ENCODE measurements at places on chromosomes 7 and 10. TPM values are rescaled to one million over a fixed set of nuclear protein-coding genes. Genes with fewer than 3 reads are reported as not detected.

DCLRE1A gene
- 35.9 TPM for total RNA-seq

DNA sequence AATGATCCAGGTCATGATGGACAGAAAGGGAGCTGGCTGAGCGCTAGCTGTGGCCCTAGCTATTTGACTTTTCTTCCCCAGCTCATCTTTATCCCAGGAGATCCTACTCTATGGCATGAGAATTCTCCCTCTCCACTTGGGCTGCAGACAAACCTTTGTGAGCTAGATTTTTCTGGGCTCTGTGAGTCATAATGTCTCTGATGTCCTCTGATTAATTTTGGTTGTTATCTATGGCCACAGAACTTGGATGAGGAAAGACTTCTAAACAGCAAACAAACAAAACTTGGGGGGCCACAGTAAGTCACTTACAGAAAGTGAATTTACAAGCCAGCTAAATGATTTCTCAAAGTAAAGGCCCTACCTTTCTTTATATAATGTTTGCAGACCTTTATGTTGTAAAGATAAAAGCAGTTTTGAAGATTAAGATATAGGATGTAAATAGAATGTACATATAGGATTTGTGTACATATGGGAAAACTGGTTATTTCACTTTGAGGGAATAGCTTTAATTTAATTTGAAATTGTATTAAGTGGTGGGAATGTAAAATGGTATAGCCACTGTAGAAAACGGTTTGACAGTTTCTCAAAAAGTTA lies 10.4 kb downstream of the ABLIM1 start:
- DNase-seq: no peak

DNA sequence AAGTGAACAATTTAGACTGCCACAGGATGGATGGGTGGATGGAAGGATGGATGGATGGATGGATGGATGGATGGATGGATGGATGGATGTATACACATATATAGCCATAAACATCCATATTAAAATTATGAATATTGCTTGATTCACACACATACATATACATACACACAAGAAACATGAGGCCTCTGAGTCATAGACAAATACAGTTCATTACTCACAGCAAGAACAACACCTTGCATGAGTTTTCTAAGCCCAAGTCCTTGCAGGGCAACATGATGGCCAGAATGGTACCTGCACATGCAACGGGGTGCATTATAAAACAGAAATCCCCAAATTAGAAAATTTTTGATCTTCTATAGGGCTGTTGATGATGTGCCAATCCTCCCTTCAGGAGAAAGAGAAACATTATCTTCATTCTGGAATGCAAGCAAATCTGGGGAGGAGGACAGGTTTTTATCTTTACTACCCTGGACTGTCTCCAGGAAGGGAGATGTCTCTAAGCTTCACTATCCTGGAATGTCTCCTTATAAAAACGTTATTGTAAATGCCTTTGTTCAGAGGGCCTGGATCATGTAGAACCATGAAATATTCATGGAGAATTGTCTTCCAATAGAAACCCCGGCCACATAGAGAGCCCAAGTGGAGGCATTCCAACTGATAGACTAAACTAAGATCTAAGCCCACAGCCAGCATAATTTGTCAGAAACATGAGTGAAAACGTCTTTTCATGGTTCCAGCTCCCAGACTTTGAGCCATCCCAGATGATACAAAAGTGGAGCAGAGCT lies 238.6 kb upstream of the LRRN3 start:
- DNase-seq: no peak

GRCh38 chr10:114044247-114045135 lies 825 bp downstream of the ADRB1 start:
- peak; percentile 35 for DNase-seq

- peak; percentile 75 for DNase-seq
Observed at GRCh38 chr7:123747620-123748141, 1.1 kb downstream of the WASL start.

GRCh38 chr7:36820527-36821170 lies 96.4 kb upstream of the AOAH start:
- DNase-seq: no peak

GRCh38 chr7:1912593-1913465 lies 242.8 kb downstream of the ELFN1 start:
- no peak for DNase-seq

DNA sequence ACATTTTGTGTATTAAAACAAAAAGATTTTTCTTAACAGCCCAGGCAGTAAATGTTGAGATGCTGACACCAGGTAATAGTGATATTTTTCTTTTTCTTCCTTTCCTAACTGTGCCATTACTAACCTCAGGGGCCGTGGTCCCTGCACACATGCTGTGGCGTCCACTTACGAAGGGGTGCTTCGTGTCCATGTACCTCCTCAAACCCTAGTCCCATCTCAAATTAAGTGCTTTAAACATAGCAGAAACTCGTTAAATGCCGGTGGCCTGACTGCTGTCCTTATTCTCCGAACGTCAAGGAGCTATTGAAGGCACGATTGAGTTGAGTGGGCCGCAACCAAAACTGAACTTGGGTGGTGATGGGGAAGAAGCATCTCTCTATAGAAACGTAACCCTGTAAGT lies 132.4 kb downstream of the ZMYND11 start:
- DNase-seq: no peak

GRCh38 chr10:10067644-10068043 lies 950.0 kb upstream of the CELF2 start:
- DNase-seq: no peak

DNA sequence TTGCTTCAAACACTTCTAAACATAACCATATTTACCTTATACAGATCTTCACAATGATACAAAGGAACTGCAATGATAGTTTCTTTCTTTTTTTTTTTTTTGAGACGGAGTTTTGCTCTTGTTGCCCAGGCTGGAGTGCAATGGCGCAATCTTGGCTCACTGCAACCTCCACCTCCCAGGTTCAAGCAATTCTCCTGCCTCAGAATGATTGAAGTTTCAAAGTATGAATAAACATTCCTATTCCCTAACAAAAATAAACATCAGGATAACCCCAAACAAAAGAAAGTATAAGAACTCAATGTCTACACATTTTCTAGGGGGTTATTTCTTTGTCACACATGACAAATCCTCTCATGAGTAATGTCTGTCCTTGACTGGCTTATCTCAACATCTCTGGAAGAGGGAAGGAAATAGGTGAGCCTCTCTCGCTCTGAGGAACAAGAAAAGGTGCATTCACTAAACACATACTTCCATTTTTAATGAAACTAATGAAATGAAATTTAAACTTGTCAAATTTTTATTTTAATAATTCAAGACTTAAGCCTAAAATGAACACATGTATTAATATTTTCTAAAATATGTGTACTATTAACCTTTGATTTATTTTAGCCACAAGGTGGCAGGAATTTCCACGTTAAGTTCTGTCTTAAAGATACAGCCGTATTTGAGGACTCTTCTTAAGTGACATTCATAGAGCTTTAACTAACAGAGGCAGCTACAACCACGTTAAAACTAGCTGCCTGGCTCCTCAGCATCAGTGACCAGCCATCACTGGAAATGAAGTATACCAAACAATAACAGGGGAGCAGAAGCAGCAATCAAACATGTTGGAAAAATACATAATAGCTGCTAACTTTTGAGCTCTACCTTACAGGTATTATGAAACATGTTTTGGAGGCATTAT lies 58.3 kb downstream of the MALSU1 start:
- DNase-seq: no peak

GRCh38 chr10:33536508-33536907 lies 202.0 kb upstream of the NRP1 start:
- no peak for DNase-seq

DNA sequence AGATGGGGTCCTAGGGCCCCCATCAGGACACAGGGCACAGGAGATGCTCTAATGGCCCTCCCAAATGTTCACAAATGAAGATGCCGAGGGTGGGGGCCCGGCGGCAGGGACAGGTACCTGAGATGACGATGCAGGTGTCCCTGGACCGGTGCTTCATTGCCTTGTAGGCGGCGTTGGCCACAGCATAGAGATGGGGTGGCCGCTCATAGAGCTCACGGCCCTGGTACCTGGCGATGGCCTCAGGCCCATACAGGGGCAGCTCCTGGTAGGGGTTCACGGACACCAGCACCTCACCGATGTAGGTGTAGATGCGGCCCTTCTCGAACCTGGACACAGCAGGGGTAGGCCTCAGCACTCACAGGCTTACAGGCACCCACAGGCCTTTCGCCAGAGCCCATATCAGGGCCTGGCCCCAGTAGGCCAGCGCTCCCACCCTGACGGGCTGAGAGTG lies 2.0 kb downstream of the MYO1G start:
- DNase-seq: no peak

- DNase-seq: peak; percentile 23
Observed at GRCh38 chr10:48439581-48440041, 133.1 kb downstream of the MAPK8 start.

GRCh38 chr7:94969434-94970084 lies 62.2 kb downstream of the PPP1R9A start:
- DNase-seq: peak; percentile 44

SLC13A1 gene
- not detected for total RNA-seq

- peak; percentile 14 for DNase-seq
Observed at GRCh38 chr7:93646538-93646937, 72.0 kb upstream of the CALCR start.

INSYN2A gene
- not detected for total RNA-seq

TDRD1 gene
- total RNA-seq: not detected

- DNase-seq: peak; percentile 64
Observed at GRCh38 chr10:43390759-43391158, 18.2 kb downstream of the HNRNPF start.

- no peak for DNase-seq
Observed at GRCh38 chr10:79385392-79385795, 38.1 kb downstream of the PPIF start.

DNA sequence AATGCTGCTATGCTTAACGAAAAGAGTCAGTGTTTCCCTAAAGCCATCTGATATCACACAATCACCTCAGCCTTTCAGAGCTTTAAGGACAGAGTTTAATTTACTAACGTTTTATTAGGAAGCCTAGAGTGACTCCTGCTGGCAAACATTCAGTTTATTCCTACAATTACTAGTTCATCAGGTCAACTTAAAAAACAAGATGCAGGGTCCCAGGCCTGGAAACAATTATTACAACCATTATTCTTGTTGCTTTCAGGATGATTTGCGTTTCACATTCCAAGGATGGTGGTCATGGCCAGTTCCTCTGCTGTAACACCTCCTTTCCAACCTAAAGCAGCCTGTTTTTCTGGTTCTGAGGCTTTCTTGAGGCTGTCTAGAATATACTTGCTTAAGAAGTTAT lies 1.5 kb upstream of the FAM53B start:
- peak; percentile 46 for DNase-seq

GRCh38 chr10:95517536-95518454 lies 43.4 kb downstream of the SORBS1 start:
- DNase-seq: no peak

DNA sequence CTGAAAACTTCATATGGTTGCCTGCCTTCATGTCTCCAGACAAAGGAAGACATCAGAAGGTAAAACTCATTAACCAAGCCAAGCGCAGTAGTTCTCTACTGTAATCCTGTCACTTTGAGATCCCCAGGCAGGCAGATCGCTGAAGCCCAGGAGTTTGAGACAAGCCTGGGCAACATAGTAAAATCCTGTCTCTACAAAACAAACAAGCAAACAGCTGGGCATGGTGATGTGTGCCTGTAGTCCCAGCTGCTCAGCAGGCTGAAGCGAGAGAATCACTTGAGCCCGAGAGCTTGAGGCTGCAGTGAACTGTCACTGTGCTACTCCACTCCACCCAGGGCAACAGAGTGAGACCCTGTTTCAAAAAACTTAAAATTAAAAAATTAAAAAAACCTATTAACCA lies 467.4 kb upstream of the SORCS1 start:
- DNase-seq: peak; percentile 5

DNA sequence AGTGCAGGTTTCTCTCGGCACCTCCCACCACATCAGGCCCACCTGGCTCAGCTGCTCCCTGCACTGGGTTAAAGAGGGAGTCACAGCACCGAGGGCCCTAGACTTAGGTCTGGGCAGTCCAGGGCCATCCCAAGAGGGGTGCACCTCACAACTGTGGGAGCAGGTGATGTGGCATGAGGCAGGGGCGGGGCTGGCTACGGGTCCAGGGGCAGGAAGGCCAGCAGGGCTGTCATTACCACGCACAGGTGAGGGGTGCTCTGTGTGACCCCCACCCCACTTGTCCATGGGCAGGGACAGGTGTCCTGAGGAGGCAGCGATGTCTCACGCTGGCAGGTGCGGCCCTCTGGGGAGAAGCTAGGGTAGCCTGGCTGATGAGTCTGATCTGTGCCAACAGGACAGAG lies 40.5 kb upstream of the DPYSL4 start:
- no peak for DNase-seq

CALML3 gene
- not detected for total RNA-seq

Measured in neural progenitor cell (in vitro differentiated cells).